Thymus (tissue), 14 donors: ENCODE measurements at places on chromosomes 1 and 21. TPM values are rescaled to one million over a fixed set of nuclear protein-coding genes. Genes with fewer than 3 reads are reported as not detected.
A peak's percentile ranks its signal among the peaks of the same experiment; 100 is the strongest.

The FCAMR gene
- 0.19 TPM for total RNA-seq

The SAMSN1 gene
- 42.9 TPM for total RNA-seq

DNA sequence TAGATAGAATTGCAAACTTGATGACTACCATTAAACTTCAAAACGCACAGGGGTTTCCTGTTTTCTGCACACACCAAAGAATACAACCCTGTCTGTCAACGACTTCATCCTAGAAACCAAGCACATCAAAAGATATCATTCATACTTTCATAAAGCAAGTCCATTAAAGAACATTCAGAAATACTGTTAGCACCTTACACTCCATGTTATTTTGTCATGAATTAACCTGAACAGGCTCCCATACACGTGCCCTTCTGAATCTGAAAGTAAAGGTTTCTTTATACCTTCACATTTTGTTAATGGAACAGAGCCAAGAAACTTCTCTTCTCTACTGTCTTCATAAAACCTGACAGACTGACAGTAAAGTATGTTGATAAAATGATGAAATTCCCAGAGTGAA, 46.1 kb downstream of the PUM1 start:
- DNase-seq = no peak

- no peak for DNase-seq
These were observed 16.5 kb downstream of the PRRX1 start for GRCh38 chr1:170680428-170680827.

DNA sequence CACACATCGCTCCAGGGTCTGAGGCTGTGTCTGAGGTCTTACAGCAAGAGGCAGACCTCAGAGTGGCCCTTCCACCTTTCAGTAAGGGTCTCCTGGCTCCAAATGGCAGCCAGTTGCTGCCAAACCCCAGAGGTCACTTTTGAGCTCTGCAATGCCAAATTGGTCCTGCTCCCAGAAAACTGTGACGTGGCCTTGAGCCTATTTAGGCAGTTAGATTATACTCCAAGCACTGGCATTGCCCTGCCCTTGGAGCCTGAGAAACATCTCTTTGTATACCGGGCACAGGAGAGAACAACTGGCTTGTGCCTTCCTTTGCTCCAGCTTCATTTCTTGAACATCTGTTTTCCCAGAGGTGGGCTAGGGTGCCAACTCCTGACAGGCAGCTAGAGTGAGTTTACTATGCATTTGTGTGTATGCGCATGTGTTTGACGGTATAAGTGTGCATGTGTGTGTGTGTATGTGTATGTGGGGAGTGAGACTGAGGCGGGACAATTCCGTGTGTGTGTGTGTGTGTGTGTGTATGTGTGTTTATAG, 134.5 kb downstream of the IER5 start:
- no peak for DNase-seq

DNA sequence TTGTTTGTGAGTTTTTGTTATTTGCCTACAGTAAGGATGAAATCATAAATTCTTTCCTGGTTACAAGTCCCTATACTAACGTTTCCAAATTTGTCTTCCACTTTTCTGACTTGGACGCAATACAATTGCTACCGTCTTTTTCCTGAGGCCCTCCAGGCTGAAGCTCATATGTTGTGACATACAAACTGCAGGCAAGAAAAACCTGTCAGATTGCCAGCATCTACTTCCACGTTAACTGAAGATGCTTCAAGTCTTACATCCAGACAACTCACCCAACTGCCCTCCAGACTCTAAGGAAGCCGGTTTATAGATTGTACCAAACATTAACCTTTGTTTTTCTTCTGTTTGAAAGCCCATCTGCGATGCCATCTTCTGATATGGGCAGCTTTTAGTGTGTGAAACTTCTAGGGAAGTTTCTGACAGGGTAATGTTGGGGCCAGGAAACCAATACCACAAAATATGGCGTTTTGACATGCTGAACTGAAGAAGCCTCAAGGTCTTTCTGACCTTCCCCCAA, 21.4 kb upstream of the RNF11 start:
- peak; percentile 47 for DNase-seq

- no peak for DNase-seq
These were observed 2.0 kb downstream of the KCNA3 start for GRCh38 chr1:110672753-110673108.
